ENCODE measurements at places on chromosomes 12 and 14.

DNA sequence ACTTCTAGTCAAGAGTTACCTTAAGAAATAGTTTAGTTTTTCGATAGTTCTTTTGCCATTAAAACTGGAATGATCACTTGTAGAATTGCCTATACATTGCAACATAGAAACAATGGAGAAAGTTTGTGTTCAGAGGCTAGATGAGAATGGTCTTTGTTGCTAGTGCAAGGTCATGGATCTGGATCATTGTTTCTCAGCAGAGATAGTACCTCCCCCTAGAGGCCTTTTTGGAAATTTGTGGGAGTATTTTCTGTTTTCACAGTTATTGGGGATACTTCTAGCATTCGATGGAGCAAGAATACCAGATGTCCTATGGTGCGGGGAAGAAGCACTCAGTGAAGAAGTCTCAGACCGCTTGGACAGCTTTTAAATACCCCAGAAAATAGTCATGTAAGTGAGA lies 138.8 kb upstream of the HMGA2 start:
- DNase-seq: no peak

DNA sequence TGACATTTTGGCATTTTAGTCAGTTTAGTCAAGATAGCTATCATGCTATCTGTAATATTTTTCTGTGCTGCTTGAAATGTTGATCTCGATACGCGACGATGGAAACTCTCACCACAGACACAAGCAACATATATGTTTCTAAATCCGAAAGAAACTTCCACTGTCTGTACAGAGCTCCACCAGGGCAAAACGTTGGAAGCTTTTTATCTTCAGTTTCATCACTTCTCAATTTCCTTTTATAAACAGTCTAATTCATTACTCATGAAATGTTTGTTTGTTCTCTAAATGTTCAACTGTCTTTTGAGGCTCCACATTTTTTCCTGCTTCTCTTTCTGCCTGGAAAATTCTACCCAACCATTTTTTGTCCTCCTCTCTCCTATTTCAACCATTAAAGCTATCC lies 737.6 kb downstream of the SLC16A7 start:
- DNase-seq: no peak

- no peak for DNase-seq
These were observed 95.2 kb upstream of the HMGA2 start for GRCh38 chr12:65728848-65729793.

- no peak for DNase-seq
These were observed 756.4 kb downstream of the C12orf50 start for GRCh38 chr12:87272851-87273250.

DNA sequence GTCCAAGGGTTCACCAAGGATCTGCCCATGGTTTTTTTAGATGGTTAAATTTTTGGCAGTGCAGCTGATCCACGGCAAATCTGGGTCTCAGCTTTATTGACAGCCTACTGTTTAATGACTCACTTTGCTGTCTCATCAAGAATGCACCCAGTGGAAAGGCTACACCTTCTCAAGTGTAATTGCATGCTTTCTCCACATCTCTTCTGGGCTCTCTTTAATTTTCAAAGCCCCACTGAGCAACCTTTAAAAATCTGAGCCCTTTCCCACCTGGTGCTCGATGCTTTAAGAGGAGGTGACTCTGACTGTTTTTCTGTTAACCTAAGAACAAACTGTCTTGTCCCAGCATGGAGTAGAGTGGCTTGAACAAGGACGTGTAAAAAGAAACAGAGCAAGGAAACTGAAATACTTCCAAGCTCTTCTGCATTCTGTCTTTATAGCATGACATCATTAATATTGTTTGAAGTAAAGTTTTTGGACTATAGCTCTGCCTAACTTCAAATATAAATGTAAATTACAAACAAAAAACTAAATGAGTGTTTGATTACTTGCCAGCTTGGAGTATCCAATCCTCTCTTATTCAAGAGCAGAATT lies 214.2 kb upstream of the KRR1 start:
- DNase-seq: no peak

- DNase-seq: no peak
These were observed 750 bp upstream of the DBX2 start for GRCh38 chr12:45051572-45052125.

GRCh38 chr12:101671157-101671791 lies 26.2 kb upstream of the CHPT1 start:
- peak; percentile 12 for DNase-seq

DNA sequence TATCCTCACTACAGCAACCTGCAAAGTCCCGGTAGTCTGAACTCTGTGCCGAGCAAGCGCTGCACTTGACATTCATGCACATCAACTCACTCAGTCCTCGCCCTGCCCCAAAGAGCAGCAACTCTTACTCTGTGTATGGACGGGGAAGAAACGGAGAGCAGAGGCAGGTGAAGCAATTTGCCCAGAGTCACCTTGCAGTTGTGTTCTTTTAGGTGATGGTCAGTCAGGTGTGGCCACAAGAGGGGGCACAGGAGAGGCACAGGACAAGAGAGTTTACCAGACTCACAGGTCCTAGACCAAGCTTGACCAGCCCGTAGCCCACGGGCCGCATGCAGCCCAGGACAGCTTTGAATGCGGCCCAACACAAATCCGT lies 39.1 kb downstream of the TSPAN11 start:
- no peak for DNase-seq

DNA sequence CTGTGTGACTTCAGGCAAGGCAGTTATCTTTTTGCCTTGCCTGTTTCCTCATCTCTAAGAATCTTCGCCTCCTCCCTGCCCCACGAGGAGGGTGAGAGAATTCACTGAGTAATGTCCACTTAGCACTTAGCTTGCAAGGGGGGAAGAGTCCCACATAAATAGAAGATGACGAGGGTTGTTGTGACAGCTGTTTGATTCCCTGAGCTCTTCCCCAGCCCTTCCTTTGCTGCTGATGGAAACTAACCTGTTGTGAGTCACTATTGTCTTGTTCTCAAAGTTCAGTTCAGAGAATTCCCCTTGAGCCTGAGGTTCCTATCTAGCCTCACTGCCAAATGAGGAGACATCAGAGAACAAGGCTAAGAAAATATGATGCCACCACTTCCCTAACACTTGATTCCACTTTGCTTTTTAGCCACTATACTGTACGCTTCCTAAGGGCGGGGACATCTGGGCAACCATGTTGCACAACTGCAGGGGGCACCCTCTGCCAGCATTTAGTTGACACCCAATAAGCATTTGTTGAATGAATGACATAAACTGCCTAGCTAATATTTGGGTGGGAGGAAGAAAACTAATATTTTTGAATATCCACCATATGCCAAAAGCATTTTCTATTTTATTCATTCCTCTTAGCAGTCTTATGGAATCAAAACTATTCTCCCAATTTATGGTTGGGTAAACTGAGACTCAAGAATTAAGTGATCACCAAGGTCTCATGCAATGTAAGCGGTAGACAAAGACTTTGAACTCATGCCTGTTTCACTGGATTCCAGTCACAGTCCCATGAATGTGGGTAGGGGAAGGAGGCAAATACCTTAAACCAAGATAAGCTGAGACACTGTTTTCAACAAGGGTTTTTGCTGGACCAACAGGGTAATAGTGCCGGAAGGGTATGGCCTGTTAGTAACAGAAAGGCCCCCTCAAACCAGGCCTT lies 77.6 kb downstream of the ZFP36L1 start:
- DNase-seq: no peak

DNA sequence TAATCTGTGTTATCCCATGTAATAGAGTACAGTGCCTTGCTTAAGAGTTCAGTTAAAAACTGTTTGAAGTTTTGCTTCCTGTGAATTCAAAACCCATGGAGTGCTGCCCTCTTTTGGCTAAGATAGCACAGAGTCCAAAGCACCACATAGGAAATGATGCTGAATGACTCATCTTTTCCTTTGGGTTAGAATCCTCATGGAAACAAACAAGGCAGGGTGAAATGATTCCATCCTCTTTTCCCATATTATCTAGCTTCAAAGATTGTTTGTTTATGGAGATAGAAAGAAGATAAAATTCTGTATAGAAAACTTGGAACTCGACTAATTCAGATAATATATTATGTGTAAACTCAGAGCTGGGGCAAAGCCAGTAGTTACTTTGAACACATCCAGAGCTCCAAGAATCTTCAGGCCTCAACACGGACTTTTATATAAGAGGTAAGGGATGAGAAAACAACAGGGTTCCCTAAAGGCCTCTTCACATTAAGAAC lies 87.4 kb downstream of the OTOGL start:
- peak; percentile 25 for DNase-seq

- no peak for DNase-seq
These were observed 15.6 kb downstream of the MVK start for GRCh38 chr12:109589240-109589590.

- no peak for DNase-seq
These were observed 4.6 kb downstream of the SNRPF start for GRCh38 chr12:95863337-95863736.

DNA sequence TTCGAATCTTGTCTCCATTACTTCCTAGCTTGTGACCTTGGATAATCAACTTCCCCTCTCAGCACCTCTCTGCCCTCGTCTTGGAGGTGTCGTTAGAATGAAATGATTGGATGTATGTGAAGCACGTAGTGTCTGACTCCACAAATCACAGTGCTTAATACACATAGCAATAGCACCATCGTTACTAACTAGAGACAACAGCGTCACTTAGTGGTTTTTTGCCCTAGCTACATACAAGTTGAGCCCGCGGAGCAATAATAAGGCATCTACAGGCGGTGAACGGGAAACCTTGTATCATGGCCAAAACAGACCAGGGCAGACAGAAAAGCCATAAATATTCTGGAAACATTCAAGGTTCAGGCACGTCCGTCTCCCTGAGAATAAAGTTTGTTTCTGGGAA lies 154.9 kb downstream of the ASCL4 start:
- peak; percentile 33 for DNase-seq

DNA sequence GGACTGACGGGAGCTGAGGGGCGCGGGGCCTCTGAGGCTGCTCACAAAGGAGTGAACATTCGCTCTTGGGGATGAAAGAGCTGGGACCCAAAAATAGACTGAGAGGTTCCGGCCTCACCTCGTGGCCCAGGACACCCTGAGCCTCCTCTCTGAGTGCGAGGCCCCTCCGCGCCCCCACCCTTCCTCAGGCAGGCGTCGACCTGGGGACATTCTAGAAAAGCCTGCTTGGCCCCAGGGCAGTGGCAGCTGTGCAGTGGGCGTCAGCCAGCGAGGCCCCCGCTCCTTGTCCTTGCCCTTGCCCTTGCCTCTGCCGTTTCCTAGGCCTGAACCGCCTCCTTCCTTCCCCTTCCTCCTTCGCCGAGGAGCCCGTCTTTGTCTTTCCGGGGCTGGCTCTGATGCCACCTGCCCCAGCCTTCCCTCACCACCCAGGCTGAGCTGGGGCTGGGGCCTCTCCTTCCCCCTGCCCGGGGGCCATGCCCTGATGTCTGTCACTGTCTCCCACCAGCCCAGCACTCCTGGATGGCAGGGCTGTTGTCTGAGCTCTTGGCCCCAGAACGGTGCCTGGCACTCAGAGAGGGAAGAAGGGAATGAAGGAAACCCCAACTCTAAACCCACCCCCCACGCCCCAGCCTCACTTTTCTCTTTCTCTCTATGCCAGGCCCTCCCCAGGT lies 208.2 kb upstream of the RTL1 start:
- DNase-seq: no peak

- no peak for DNase-seq
These were observed 678.6 kb downstream of the BCL11B start for GRCh38 chr14:98593361-98593761.

GRCh38 chr12:48489012-48489411 lies 6.7 kb downstream of the C12orf54 start:
- DNase-seq: peak; percentile 62

- no peak for DNase-seq
These were observed 145.3 kb downstream of the TTLL5 start for GRCh38 chr14:75806352-75806832.

GRCh38 chr12:84741692-84742091 lies 170.9 kb downstream of the SLC6A15 start:
- no peak for DNase-seq

GRCh38 chr12:6132496-6132895 lies 8.0 kb upstream of the VWF start:
- DNase-seq: no peak

- DNase-seq: no peak
These were observed 1.7 kb downstream of the DHH start for GRCh38 chr12:49092816-49093406.

DNA sequence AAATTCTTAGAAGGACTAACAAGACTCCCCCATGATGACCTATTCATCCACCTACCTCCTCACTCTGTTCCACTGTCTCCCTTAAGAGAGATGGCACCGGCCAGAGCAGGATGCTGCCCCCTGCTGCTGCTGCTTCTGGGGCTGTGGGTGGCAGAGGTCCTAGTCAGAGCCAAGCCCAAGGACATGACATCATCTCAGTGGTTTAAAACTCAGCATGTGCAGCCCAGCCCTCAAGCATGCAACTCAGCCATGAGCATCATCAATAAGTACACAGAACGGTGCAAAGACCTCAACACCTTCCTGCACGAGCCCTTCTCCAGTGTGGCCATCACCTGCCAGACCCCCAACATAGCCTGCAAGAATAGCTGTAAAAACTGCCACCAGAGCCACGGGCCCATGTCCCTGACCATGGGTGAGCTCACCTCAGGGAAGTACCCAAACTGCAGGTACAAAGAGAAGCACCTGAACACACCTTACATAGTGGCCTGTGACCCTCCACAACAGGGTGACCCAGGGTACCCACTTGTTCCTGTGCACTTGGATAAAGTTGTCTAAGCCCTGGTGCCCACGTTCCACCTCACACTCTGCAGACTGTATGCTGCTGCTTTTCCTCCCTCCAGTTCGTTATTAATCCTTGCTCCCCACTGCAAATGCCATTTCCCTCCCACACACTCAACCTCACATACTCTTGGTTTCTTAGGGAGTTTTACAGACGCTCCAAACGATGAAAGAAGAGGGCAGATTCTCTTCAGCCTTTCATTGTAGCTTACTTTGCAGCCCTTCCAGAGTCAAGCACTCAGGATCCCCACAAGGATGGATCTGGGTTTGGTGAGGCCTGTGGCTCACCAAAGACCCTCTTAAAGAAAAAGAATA lies at the start of gene RNASE8:
TSS of gene RNASE8 (plus strand) at position 20 of the 873 bp plus-strand sequence. CDS start at position 91, 71 bp downstream.
- no peak for DNase-seq

GRCh38 chr14:75821831-75822521 lies 159.8 kb downstream of the TGFB3 start:
- no peak for DNase-seq
